ENCODE measurements at places on chromosomes 11 and 22. TPM values are rescaled to one million over a fixed set of nuclear protein-coding genes. Genes with fewer than 3 reads are reported as not detected.

DNA sequence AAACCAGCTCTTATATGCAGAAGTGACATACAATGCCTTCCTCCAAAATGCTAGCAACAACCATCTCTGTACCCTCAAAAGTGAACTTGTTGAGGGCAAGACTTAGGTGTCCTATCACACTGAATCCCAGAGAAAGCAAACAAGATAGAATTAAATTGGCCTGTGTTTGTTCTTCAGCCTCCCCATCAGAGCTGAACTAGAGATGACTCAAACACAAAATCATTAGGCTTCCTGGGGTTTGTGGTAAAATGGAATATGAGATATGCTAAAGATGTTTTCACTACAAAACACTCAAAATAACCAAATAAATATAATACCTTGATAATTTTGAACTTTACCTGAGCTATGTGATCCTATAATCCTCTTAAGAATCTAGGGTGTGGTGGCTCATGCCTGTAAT lies 31.6 kb downstream of the ZNF214 start:
- no peaks in the 10 kb centered on the region for H3K4me1 ChIP-seq
- H3K27me3 ChIP-seq: no peaks in the 10 kb centered on the region
- no peak overlapping the region for H3K4me3 ChIP-seq
- no peak for DNase-seq

GRCh38 chr11:126161023-126161391 lies 50.4 kb downstream of the RPUSD4 start:
- peaks cover 13% of the 10 kb centered on the region for H3K4me1 ChIP-seq
- no peak overlapping the region for H3K27ac ChIP-seq
- no peaks in the 10 kb centered on the region for H3K36me3 ChIP-seq
- DNase-seq: no peak

ARHGAP8 gene
- 1.3 TPM for total RNA-seq

- no peaks in the 10 kb centered on the region for H3K27me3 ChIP-seq
- H3K4me1 ChIP-seq: peaks cover 2% of the 10 kb centered on the region
- no peak overlapping the region for H3K27ac ChIP-seq
- no peak for DNase-seq
Observed at GRCh38 chr22:37199760-37200108, 11.7 kb upstream of the C1QTNF6 start.
